ENCODE measurements at places on chromosomes 7 and 10. TPM values are rescaled to one million over a fixed set of nuclear protein-coding genes. Genes with fewer than 3 reads are reported as not detected.

DNA sequence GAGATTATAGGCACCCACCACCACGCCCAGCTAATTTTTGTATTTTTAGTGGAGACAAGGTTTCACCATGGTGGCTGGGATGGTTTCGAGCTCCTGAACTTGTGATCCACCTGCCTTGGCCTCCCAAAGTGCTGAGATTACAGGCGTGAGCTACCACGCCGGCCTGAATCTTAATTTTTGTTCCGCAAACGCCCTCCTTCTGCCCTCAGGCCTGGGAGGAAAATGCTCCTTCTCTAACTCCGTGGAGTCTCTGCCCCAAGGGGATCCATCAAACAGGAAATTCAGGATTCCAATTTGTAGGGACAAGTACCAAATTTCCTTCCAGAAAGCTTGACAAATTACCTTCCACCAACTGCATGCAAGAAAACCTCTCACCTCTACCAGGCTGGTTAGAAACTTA lies 43.2 kb downstream of the RBAK start:
- H3K36me3 ChIP-seq: peaks cover 1% of the 10 kb centered on the region
- H3K4me3 ChIP-seq: no peak overlapping the region
- H3K27me3 ChIP-seq: peaks cover 6% of the 10 kb centered on the region
- DNase-seq: no peak

DNA sequence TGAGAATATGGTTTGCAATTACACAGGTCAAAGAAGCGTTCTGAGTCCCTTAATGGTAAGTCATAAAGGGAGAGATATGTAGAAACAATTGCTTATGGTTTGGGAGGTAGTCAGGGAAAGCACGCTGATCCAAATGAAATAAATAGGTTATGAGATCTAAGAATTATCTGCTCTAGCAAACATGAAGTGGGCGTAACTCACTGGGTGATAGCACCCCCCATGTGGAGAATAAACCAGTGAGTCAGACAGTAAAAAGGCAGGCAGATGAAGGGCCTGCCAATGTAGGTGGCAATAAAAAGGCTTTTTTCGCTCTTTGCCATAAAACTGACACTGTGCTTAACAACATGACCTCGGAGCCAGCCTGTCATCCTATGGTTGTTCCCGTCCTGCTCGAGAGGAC lies 306.9 kb downstream of the GLRX3 start:
- no peaks in the 10 kb centered on the region for H3K4me1 ChIP-seq
- no peaks in the 10 kb centered on the region for H3K36me3 ChIP-seq
- no peak overlapping the region for H3K4me3 ChIP-seq
- H3K27ac ChIP-seq: no peak overlapping the region
- DNase-seq: no peak

DNA sequence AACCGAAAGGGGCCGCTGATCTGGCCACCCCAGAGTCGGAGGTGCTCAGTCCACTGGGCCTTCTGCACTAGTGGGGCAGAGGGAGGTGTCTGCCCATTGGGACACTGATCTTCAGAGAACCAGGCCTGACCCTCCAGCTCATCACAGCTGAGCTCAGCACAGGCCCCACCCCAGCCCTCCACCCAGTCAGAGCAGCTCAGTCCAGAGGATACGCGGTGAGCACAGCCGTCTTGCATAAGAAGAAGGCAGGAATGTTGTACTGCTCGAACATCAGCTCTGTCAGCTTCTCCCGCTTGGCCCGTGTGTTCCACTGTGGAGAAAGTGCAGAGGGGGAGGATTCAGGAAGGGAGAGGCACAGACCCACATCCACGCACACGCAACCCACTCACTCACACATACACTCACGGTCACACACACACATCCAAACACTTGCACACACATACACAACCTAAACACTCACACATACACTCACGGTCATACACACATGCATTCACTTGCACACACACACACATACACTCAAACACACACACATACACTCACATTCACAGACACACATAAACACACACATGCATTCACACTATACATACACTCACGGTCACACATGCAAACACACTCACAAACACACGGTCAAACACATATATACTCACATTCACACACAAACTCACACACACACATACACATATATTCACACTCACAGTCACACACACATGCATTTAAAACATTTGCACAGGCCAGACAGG lies 6.3 kb downstream of the ACTL6B start:
- no peak for DNase-seq
- H3K36me3 ChIP-seq: peaks cover 1% of the 10 kb centered on the region
- no peak overlapping the region for H3K4me3 ChIP-seq
- no peaks in the 10 kb centered on the region for H3K4me1 ChIP-seq

Gene SDK1
- 0.14 TPM for total RNA-seq

GRCh38 chr10:29386342-29386999 lies 97.6 kb downstream of the LYZL1 start:
- H3K27me3 ChIP-seq: peaks cover 3% of the 10 kb centered on the region
- H3K27ac ChIP-seq: no peak overlapping the region
- no peaks in the 10 kb centered on the region for H3K4me1 ChIP-seq
- H3K4me3 ChIP-seq: no peak overlapping the region
- peak; percentile 27 for DNase-seq
- H3K36me3 ChIP-seq: no peaks in the 10 kb centered on the region

Gene COMMD3
- total RNA-seq: 84.6 TPM

DNA sequence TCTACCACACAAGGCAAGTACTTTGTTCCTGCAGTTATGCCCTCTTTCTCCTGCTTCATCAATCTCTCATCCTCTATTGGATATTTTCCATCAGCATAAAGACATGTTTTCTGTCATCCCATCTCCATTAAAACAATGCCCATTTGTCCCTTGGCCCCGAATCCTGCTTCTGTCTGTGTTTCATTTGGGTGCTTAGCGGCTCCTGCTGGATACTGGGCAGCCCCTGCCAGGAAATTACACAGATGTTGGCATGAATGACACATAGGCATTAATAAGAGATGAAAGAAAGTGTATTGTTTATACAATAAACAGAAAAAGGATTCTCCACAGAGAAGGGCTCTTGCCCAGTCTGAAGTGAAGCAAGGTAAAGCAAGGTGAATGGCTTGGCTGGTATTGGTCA lies 765.3 kb downstream of the REEP3 start:
- no peaks in the 10 kb centered on the region for H3K36me3 ChIP-seq
- no peak overlapping the region for H3K27ac ChIP-seq
- DNase-seq: no peak
- H3K4me1 ChIP-seq: no peaks in the 10 kb centered on the region
- H3K4me3 ChIP-seq: no peak overlapping the region

GRCh38 chr7:38232502-38233366 lies 40.7 kb downstream of the TARP start:
- peak overlapping the region; percentile 44 for H3K4me3 ChIP-seq
- DNase-seq: peak; percentile 88
- H3K27ac ChIP-seq: peak overlapping the region; percentile 77
- no peaks in the 10 kb centered on the region for H3K27me3 ChIP-seq
- peaks cover 8% of the 10 kb centered on the region for H3K36me3 ChIP-seq
- peaks cover 44% of the 10 kb centered on the region for H3K4me1 ChIP-seq

Gene CPXM2
- not detected for total RNA-seq

GRCh38 chr7:2482725-2483451 lies 6.7 kb upstream of the GRIFIN start:
- no peaks in the 10 kb centered on the region for H3K27me3 ChIP-seq
- DNase-seq: no peak
- no peaks in the 10 kb centered on the region for H3K4me1 ChIP-seq
- H3K27ac ChIP-seq: no peak overlapping the region
- no peaks in the 10 kb centered on the region for H3K36me3 ChIP-seq

DNA sequence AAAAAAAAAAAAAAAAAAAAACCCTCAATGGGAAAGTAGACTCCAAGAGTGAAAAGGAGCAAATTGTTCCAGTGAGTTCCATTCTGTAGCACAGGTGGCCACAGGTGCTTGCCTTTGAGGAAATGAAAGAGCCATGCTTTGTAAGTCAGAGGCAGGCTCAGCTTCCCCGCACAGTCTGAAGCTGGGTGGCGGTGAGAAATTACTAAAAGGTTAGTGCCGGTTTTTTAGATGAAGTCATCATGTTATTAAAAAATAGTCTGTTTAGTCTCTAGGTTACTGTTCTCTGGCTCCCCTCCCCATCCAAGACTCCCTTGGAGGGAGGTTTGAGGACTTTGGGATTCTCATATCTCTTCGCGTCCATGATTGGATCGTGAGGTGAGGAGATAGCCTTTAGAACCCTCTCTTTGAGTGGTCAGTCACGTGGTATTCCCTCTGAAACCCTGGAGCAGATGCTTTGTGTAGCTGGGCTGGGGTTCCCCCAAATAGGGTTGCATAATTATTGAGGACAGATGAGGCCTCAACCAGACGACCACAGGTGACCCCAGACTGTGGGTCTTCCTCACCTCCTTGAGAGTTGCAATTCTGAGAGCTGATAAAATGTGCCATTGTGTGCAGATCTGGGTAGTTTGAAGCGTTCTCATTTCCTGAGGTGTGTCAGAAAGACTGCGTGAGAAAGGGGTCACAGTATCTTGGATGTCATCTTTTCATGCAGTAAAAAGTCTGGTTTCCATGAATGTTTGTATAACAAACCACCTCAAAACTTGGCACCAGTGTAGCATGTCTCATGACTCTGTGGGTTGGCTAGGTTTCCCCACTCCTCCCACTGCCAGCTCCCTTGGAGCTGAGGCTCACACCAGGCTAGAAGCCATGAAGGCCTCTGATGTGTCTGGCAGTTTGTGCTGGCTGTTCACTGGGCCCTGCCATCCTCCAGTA lies 27.1 kb downstream of the OGDH start:
- H3K4me1 ChIP-seq: peaks cover 97% of the 10 kb centered on the region
- peak; percentile 84 for DNase-seq
- no peaks in the 10 kb centered on the region for H3K27me3 ChIP-seq

DNA sequence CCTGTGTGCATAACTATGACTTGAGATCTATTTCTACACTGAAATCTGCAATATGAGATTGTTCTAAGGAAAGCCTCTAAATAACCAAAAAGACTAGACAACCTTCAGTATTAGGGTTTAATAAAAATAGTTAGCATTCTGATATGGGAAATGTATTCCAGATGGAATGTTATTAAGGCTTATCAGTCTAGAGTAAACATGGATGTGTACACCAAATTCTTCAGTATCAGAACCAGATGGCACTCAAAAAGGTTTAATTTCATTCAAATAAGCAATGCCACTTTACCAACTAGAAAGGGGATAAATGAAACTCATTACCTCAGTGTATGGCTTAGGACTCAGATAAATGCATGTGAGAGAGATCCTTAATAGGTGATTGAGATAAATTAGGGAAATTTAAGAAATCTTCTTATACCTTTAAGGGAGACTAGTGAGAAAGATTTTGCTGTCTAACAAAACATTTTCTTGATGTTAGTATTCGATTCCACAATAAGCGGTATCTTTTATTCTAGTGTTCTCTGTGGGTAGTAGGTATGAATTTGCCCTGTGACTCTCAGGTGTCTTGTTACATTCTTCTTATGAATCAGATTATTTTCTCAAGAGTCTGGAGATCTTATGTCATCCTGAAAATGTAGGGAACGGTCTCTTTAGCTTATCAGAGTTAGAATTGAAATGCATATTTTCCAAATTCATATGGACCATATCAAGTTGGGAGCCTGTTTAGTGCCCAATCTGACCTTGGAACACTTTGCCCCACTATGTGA lies 159.2 kb downstream of the PRKG1 start:
- no peak for DNase-seq
- no peak overlapping the region for H3K4me3 ChIP-seq
- no peaks in the 10 kb centered on the region for H3K4me1 ChIP-seq
- H3K27me3 ChIP-seq: no peaks in the 10 kb centered on the region
- no peaks in the 10 kb centered on the region for H3K36me3 ChIP-seq

- H3K27me3 ChIP-seq: peaks cover 12% of the 10 kb centered on the region
- H3K4me3 ChIP-seq: no peak overlapping the region
- H3K36me3 ChIP-seq: no peaks in the 10 kb centered on the region
- no peak overlapping the region for H3K27ac ChIP-seq
These were observed 5.9 kb upstream of the ANKRD7 start for GRCh38 chr7:118218413-118219156.

DNA sequence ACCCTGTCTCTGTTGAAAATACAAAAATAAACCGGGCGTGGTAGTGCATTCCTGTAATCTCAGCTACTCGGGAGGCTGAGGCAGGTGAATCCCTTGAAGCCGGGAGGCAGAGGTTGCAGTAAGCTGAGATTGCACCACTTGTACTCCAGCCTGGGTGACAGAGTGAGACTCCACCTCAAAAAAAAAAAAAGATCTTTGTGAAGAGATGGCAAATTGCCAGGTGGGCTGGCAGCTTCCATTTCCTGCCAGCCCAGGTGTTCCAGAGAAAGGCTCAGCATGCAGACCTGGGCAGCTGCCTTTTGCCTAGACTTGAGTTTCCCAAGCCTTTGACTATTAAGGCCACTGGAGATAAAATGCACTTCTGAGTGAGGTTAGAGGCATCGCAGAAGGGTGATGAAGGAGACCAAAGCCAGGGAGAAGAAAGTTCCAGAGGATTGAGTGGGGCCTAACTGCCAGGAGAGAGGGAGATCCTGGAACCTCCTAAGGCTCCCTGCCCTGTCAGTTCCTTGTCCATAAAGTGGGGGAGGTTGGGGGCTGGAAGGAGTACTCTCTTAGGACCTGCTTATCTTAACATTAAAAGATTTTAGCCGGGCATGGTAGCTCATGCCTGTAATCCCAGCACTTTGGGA lies 10.0 kb upstream of the DDIT4 start:
- no peaks in the 10 kb centered on the region for H3K36me3 ChIP-seq
- H3K4me1 ChIP-seq: peaks cover 43% of the 10 kb centered on the region
- H3K27me3 ChIP-seq: peaks cover 2% of the 10 kb centered on the region
- peak overlapping the region; percentile 23 for H3K4me3 ChIP-seq

DNA sequence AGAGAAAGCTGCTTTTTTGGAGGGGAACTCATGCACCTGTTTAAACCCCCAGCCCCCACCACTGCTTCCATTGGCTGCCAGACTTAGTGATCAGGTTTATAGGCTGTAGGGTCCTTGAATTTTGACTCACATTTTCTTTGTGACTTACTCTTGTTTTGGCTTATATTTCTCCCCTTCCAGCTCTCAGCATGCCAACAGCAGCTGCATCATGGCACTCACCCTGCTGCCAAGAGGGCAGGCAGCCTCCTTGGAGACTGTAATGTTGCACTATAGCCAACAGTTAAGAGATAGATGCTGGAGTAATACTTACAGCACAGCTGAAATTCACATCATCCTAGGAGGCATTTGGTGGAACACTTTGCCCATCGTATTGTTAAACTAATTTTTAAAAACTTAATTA lies 98.0 kb upstream of the GLCCI1 start:
- no peak overlapping the region for H3K27ac ChIP-seq
- H3K27me3 ChIP-seq: no peaks in the 10 kb centered on the region
- no peak overlapping the region for H3K4me3 ChIP-seq
- DNase-seq: no peak
- no peaks in the 10 kb centered on the region for H3K4me1 ChIP-seq
